ENCODE measurements at places on chromosomes 7 and 10.

- DNase-seq, result no peak
Observed at GRCh38 chr10:121312587-121312986, 285.7 kb downstream of the FGFR2 start.

DNA sequence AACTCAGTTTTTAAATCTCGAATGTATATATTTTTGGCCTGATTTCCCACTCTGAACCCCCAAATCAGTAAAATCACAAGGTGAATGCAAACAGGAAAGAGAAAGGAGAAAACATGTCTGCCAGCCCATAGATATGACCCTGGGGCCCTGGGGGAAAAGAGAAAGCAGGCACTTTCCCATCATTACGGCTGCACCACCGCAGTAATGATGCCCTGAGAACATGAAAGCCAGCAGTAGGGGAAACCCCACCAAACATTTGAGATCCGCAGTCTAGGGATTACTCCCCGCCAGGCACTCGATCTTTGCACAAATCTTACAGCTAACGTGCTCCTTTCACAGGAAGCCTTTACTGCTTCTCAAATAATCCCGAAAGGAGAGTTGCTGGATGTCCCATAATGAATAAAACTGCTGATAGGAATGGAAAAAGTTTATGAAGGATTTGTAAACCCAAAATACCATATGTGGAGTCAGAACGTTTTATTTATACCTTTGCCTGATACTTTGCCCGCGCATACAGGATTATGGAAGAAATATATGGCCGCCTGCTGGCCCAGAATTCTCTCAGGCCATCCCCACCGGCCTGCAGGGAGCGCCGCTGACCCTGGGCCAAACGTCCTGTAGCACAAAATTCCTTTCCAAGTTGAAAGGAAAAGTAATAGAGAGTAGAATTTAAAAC is 180.0 kb upstream of the INHBA start:
- DNase-seq, result no peak

- no peak for DNase-seq
Observed at GRCh38 chr10:53983431-53983830, 817.6 kb downstream of the PCDH15 start.

DNA sequence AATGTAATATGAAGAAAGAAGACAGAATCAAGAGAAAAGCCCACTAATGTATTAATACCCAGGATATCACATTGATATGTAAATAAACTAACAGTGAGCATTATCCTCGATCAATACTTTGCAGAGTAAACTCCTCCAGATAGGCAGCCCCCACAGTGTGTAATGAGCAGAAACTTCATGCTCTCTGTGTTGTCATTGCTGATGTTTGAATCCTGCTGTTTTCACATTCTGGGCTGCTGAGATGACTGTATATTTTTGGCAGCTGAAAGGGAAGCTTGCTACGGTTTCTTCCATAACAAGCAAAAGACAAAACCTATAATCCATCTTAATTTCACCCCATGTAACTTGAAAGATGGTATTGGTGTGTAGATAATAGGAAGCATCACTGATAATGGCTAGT is 15.3 kb upstream of the THSD7A start:
- DNase-seq, result no peak

DNA sequence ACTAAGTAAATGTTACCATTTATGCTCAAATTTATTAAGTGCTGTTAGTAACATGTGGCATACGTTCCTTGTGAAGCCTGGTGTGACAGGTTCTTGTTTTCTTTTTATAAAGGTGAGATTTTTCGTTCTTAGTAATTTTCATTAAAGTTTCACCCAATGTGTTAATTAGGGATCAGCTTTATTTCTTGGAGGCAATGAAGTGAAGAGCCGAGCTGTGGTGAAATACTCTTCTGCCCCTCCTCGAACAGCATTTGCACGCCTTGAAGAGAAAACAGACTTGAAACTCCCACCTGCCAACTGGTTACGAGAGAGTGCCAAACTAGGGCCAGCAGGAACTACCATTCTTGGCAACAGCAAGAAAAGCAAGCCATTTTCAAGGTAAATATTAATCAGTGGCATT is 1.5 kb downstream of the EDRF1 start:
- no peak for DNase-seq

DNA sequence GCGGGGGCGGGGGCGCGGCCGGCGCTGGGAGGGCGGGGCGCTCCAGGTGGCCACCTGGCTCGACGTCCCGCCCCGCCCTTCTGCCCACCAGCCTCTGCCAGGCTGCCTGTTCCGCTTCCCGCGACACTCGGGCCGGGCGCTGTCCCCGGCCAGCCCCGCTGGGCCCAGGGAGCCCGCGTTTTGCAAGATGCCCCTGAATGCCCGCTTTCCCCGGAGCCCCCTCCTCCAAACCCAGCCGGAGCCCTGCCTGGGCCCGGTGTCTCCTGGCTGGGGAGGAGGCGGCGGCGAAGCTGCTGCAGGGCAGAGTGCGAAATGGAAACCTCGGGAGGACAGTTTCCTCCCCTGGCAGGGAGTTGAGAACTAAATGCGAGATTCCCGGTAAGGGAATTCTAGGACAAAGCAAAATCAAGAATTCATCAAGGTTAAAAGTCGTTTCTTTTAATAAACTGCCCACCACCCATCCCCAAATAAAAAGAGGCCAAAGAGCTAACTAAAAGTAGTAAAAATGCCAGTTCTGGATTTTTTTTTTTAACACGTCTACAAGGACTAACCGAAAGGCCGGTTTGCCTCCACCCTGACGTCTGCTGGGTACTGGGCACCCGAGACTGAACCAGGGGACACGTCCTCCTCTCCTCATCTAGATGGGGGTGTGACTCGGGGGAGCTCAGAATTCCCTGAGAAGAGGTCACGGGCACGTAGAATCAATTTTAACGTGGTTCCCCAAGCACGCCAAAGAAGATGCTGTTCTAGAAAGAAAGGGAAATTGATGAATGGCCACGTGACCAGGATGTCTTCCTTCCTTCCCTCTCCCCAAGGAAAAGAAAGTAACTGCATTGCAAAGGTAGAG is 200.4 kb upstream of the NFE2L3 start:
- peak; percentile 91 for DNase-seq

- no peak for DNase-seq
Observed at GRCh38 chr7:37656913-37657530, 26.5 kb upstream of the GPR141 start.

Measured in SHP77 treated with DMSO at 0.1 percent for 48 hours (cell line).